NCI-H510A (cell line): ENCODE measurements at places on chromosomes 3 and 15.

- no peak for DNase-seq
Measured at GRCh38 chr3:51535146-51536019, 3.1 kb upstream of the RAD54L2 start.

GRCh38 chr3:49529567-49529966 is 24.7 kb upstream of the BSN start:
- DNase-seq: no peak

DNA sequence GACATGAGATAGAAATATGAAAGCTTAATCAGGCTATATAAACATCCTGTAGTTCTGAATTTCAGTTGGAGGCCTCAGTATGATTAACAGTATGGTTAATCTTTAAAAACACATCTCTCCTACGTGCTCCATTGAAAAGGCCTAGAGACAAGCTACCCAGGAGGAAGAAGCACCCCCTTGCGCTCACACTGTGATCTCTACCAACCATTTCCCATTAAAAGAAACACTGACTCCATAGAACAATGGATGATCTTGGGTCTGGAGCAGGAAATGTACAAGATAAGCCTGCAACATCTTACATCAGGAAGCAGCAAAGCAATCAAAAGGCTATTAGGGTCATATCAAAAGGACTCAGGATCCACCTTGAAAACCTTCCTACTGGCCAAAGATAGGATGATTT is 3.4 kb upstream of the EOGT start:
- DNase-seq: no peak

- DNase-seq: no peak
Measured at GRCh38 chr3:54963641-54964040, 35.8 kb upstream of the LRTM1 start.

GRCh38 chr3:61894988-61895935 is 333.9 kb downstream of the PTPRG start:
- no peak for DNase-seq

DNA sequence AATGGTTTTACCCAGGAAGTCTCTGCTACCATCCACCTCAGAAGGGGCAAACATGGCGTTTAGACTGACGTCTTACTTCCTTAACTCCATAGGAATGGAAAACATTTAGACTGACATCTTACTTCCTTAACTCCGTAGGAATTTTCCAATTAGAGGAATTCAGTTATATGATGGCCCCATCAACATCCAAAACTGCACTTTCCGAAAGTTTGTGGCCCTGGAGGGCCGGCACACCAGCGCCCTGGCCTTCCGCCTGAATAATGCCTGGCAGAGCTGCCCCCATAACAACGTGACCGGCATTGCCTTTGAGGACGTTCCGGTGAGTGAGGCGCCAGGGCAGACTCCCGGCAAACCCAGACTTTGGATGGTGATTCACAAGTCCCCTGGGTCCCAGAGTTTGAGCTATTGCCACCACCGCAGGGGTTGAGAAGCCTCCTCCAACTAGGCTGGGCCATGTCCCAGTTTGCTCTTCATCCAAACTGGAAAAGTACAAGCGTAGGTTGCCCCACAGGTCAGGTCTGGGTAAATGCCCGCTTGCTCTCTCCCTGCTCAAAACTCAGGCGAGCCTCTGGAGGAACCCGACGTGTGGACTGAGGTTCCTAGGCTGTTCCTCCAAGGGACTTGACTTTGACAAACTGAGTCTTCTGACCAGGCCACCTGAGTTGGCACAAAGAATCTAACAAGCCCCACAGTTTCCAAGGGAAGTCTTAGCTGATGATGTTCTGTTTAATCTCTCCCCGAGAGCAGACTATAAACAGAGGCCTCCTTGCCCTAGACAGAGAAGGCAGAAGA is 57.7 kb downstream of the MESD start:
- DNase-seq: no peak

DNA sequence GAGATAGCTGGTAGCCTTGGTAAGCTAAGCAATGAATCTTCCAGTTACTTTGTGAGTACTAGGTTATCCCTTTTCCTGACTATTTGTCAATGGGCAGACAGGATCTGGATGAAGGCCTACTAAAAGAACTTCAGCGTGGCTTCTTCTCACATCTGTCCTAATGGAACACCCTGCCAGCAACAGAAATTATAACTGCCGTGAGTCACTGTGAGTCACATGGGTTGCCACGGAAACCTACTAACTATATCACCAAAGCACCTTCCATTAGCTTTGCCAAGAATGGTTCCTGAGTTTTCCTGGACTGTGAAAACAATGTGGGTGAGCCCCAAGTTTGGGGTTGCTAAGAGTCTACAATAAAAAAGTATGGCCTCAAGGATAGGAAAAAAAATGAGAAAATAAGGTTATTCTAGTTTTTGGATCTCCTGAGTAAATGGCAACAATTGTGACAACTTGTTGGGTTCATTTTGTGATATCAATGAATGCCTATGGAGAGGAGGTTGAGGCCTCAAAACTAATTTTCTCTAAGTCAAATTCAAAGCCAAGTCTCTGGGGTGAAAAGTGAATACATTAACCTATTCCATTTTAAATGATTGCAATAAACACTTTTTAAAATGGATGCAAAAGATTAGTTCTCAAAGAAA is 195.1 kb upstream of the ICE2 start:
- no peak for DNase-seq

- DNase-seq: no peak
Measured at GRCh38 chr15:58506064-58506490, 74.3 kb downstream of the LIPC start.

- no peak for DNase-seq
Measured at GRCh38 chr3:65783117-65783516, 255.6 kb downstream of the MAGI1 start.

DNA sequence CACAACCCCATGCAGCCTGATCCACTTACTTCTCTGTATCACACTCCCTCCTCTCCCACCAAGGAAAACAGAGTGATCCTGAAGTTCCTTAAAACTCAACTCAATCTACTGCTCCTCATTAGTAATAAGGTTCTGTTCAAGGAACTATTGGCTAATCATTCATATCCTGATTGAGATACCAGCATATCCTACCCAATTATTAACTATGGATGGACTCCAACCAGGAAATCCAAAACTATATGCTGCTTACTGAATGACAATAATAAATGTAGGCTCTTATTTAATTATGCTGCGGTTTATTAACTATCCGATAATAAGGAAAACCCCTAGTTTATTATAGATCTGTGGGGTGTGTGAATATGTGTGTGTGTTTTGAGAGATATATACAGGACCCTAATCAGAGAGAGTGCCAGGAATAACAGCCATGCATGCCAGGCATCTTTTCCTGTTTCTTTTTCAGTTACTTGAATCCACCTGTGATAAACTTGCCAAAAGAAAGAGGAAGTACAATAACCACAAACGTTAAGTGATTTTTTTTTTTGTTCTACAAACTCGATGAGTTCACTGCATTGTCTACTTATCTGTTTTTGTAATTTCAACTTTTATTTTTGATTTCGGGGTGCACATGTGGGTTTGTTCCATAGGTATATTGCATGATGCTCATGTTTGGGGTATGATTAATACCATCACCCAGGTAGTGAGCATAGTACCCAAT is 1031.7 kb upstream of the CFAP20DC start:
- DNase-seq: no peak

DNA sequence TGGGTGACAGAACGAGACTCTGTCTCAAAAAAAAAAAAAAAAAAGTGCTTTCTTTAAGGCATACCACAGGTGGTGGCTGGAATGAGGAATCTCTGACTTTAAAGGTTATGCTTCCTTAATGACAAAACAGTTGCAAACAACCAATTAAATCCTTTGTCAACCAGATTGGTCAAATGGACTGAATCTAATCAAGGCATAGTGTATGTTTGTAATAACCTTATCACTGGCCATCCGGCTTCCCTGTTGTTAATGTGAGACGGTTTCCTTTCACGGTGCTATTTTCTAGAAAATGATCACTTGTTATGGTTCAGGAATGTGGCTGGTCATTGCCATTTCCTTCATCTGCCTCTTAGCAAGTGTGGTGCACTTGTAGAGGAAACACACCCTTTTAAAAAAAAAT is 75.9 kb downstream of the FLNB start:
- DNase-seq: no peak

- no peak for DNase-seq
Measured at GRCh38 chr3:138338244-138338643, 8.6 kb upstream of the NME9 start.

- no peak for DNase-seq
Measured at GRCh38 chr3:62255758-62256157, 117.6 kb downstream of the FEZF2 start.

DNA sequence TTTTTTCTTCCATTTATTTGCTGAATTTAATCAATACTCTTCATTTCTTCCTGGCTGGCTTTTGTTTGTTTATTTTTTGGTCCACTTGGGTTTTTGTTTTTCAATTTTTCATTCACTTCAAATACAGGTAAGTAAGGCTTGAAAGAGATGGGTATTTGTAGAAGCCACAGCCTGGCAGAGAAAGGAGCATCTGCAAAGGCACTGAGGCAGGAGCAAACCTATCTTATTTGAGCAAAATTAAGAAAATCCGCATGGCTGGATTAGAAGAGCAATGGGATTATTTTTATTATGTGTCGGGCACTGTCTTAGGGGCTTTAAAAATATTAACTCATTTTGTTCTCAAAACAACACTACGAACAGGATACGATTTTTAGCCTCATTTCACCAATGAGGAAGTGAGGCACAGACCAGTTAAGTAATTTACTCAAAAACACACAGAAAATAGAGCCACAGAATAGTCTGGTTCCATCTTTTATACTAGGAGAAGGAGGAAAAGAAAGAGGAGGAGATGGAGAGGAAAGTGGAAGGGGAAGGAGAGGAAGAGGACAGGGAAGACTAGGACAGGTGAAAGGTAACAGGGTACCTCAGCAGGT is 35.1 kb upstream of the CCDC80 start:
- DNase-seq: no peak

DNA sequence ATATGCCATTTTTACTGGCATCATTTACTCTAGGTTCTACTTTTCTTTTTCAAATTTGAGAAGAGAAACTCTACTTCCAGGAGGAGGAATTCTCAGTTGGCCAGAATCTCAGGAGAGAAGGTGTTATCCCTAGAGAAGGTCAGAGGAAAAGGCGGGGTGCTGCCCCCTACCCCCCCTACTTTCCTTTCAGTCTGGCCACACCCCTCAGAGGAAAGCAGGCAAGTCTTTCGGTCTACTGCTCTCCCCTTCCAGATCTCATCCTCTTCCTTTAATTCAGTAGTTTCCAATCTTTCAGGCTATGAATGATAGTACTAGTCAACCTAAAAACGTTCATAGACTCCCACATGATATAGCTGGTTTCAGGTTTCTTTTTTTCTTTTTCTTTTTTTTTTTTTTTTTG is 366.5 kb upstream of the TBL1XR1 start:
- no peak for DNase-seq

GRCh38 chr15:94228611-94229010 is 2.8 kb upstream of the MCTP2 start:
- no peak for DNase-seq

DNA sequence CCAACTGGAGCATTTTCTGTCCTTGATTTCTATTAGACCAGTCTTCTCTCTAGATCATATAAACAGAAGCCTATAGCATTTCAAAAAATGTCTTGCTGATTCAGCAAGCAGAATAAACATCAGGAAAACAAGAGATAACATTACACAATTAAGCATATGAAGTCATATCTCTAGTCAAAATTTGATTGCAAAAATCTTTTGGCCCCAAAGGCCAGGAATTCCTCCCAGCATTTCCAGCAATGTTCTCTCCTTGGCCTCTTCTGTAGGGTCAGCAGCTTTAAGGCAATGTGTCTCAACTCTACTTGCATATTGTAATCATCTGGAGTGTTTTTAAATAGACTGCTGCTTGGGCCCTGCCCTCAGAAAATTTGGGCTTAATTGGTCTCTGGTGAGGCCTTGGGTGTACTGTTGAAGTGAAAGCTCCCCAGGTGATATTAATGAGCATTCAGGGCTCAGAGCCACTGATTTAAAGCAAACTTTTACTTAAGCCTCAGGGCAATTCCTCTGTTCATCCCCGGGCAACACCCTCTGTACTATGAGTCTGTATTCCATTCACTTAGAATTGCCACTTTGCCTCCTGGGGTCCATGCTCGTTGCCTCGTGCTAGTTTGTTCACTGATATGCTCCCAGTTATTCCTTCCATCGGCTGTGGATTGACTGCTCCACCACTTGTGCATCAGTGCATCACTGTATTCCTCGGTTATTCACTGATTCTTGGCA is 1072.6 kb downstream of the ROBO2 start:
- no peak for DNase-seq

- DNase-seq: no peak
Measured at GRCh38 chr3:133472889-133473288, 73.0 kb downstream of the BFSP2 start.

DNA sequence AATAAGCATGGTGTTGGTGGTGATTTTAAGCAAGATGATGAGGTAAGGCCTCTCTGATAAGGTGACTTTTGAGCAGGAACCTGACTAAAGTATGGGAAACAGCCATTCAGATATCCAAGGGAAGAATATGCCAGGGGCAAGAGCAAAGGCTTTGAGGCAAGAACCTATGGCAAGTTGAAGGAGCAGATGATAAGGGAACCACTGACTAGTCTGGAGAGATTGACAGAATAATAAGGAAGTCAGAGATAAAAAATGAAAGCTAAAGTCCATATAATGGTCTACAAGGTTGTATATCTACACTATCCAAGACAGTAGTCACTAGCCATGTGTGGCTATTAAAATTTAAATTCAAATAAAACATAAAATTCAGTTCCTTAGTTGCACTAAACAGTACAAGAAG is 2.5 kb upstream of the C3orf38 start:
- no peak for DNase-seq
